ENCODE measurements at places on chromosomes 7 and 10. TPM values are rescaled to one million over a fixed set of nuclear protein-coding genes. Genes with fewer than 3 reads are reported as not detected.

GRCh38 chr7:96778263-96778662 lies 68.6 kb upstream of the SEM1 start:
- H3K27ac ChIP-seq: no peak overlapping the region
- H3K27me3 ChIP-seq: no peaks in the 10 kb centered on the region
- peak; percentile 34 for DNase-seq
- H3K36me3 ChIP-seq: no peaks in the 10 kb centered on the region
- no peaks in the 10 kb centered on the region for H3K4me1 ChIP-seq

GRCh38 chr10:88080213-88080612 lies 216.8 kb downstream of the PTEN start:
- no peak overlapping the region for H3K4me3 ChIP-seq
- peaks cover 22% of the 10 kb centered on the region for H3K4me1 ChIP-seq

GRCh38 chr7:35630024-35630972 lies 64.6 kb downstream of the HERPUD2 start:
- DNase-seq: no peak
- no peaks in the 10 kb centered on the region for H3K36me3 ChIP-seq
- H3K4me3 ChIP-seq: no peak overlapping the region
- H3K27me3 ChIP-seq: no peaks in the 10 kb centered on the region
- H3K4me1 ChIP-seq: no peaks in the 10 kb centered on the region

GRCh38 chr7:92843034-92843760 lies 6.8 kb upstream of the CDK6 start:
- H3K27ac ChIP-seq: no peak overlapping the region
- DNase-seq: no peak
- H3K27me3 ChIP-seq: no peaks in the 10 kb centered on the region
- H3K4me3 ChIP-seq: no peak overlapping the region
- H3K4me1 ChIP-seq: peaks cover 8% of the 10 kb centered on the region

- no peaks in the 10 kb centered on the region for H3K36me3 ChIP-seq
- no peak overlapping the region for H3K27ac ChIP-seq
- no peaks in the 10 kb centered on the region for H3K4me1 ChIP-seq
- DNase-seq: peak; percentile 21
- H3K27me3 ChIP-seq: no peaks in the 10 kb centered on the region
Measured at GRCh38 chr7:23450518-23450917, 19.8 kb downstream of the IGF2BP3 start.

DNA sequence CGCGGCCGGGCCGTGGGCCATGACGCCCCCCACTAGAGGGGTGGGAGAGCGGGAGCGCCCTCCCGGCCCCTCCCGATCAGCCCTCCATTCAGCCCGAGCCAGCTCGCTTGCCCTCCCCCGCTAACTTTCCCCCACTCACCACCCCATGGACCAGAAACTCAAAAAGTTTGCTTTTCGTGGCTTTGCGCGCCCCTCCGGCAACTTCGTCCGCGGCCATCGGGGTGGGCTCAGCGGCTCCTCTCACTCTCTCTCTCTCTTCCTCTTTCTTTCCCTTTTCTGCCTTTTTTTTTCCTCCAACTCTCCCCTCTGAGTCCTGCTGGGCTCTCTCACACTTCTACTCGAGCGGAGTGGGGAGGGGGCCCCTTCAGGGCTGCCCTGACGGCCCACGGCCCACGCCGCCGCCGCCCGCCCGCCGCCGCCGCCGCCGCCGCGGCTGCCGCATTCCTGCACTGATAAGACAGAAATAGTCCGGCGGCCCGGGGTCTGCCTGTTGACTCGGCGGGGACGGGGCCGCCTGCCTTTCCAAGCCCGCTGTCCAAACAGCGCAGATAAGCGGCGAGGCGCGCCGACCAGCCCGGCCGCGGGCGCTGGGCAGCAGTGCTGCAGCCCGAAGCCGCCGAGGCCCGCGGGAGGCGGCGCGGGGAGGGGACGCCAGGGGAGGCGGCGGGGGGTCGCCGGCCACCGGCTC lies at the start of gene SMARCD3:
Gene SMARCD3, minus strand, starts transcription at position 349 of the 688 bp plus-strand sequence. Its CDS starts 132 bp downstream, at position 217.
- H3K4me1 ChIP-seq: peaks cover 27% of the 10 kb centered on the region
- no peaks in the 10 kb centered on the region for H3K27me3 ChIP-seq
- DNase-seq: peak; percentile 89
- H3K36me3 ChIP-seq: no peaks in the 10 kb centered on the region
- peak within 1 kb of the TSS; percentile 54 for H3K27ac ChIP-seq
- peak within 1 kb of the TSS; percentile 66 for H3K4me3 ChIP-seq

- H3K27ac ChIP-seq: no peak overlapping the region
- no peak for DNase-seq
- H3K36me3 ChIP-seq: no peaks in the 10 kb centered on the region
- H3K4me3 ChIP-seq: no peak overlapping the region
- no peaks in the 10 kb centered on the region for H3K4me1 ChIP-seq
Measured at GRCh38 chr7:90178166-90178565, 23.9 kb downstream of the STEAP1 start.

GRCh38 chr10:125208854-125209565 lies 48.6 kb upstream of the CTBP2 start:
- no peaks in the 10 kb centered on the region for H3K4me1 ChIP-seq
- DNase-seq: no peak
- no peaks in the 10 kb centered on the region for H3K27me3 ChIP-seq
- no peaks in the 10 kb centered on the region for H3K36me3 ChIP-seq

GRCh38 chr7:151660141-151660540 lies 140.4 kb upstream of the RHEB start:
- no peaks in the 10 kb centered on the region for H3K4me1 ChIP-seq
- no peak for DNase-seq
- H3K4me3 ChIP-seq: no peak overlapping the region
- no peaks in the 10 kb centered on the region for H3K27me3 ChIP-seq
- H3K27ac ChIP-seq: no peak overlapping the region
- H3K36me3 ChIP-seq: no peaks in the 10 kb centered on the region

DNA sequence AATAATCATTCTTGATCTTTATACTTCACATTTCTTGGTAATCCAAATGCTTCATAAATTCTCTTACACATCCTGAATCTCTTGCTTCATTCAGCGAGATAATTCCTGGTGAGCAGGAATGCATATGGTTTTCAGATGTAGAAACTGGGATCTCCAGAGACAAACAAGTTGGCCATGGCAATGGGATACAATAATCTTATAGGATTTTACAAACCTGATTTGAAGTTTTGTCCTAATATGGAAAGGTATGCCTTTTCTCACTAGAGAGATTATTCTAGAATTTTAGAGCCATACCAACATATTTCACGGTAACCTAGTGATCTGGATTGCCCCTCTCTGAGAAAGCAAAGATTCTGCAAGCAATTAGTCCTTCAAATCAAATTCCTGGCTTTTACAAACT lies 13.1 kb upstream of the TRDMT1 start:
- peaks cover 38% of the 10 kb centered on the region for H3K4me1 ChIP-seq
- H3K27me3 ChIP-seq: no peaks in the 10 kb centered on the region
- no peak for DNase-seq
- H3K27ac ChIP-seq: no peak overlapping the region
- no peaks in the 10 kb centered on the region for H3K36me3 ChIP-seq

The ACHE gene
- total RNA-seq: 19.0 TPM

The FKBP6 gene
- total RNA-seq: not detected

The EXOSC1 gene
- total RNA-seq: 77.5 TPM

The TMEM176B gene
- 31.4 TPM for total RNA-seq

The SPACDR gene
- 0.84 TPM for total RNA-seq

The CPA1 gene
- total RNA-seq: not detected

The TFPI2 gene
- not detected for total RNA-seq

All from Caco-2 (cell line).